ENCODE measurements at places on chromosomes 2 and 18. TPM values are rescaled to one million over a fixed set of nuclear protein-coding genes. Genes with fewer than 3 reads are reported as not detected.

Gene EVX2
- not detected for total RNA-seq

Gene CENPA
- not detected for total RNA-seq

Gene FEV
- total RNA-seq, result 8.2 TPM

DNA sequence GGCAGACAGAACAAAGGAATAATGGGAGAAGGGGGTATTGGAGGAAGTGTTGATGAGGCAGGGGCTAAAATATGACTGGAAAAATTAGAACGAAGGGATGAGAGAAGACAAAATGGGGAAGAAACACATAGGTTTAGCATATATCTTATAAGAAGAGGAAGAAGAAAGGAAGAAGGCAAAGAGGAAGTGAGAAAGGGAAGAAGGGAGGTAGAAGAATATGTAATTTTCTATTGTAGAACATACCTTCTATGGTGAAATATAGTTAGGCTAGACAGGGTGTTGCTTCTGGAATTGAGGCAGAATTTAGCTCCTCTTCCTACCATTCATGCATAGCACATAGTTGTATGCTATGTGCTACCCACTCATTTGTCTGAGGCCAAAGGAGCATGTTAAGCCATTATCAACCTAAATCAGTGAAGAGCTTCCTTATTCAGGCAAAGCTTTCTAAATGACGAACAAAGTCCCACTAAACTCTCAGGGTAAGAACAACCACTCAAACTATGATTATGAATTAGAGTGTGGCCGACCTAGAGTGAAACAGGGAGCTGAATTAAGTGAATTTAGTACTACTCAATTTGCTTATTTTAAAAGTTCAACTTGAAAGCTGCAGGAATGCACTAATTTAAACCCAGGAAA lies 180.9 kb upstream of the GALNT5 start:
- no peaks in the 10 kb centered on the region for H3K36me3 ChIP-seq

GRCh38 chr18:62339106-62339988 lies 14.2 kb downstream of the TNFRSF11A start:
- no peaks in the 10 kb centered on the region for H3K36me3 ChIP-seq
- no peak overlapping the region for H3K4me3 ChIP-seq
- H3K27me3 ChIP-seq, result no peaks in the 10 kb centered on the region
- H3K4me1 ChIP-seq, result no peaks in the 10 kb centered on the region
- peak overlapping the region; percentile 23 for H3K27ac ChIP-seq

DNA sequence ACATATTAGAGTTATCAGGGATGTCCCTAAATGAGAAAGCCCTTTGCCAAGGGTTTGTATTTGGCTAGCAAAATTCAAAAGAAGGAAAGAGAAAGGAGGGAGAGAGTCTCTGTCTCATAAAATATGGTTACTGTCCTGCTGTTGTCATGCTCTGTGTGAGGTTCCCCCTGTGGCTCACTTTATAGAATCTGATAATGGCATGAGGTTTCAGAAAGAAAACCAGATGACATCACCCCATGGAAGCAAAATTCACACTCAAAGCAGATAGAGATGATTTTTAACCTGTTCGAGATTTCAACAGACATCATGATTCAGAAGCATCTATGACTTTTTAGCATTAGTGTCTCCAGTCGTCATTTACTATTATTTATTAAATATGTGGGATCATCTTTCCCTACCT lies 165.0 kb upstream of the SESTD1 start:
- no peaks in the 10 kb centered on the region for H3K27me3 ChIP-seq
- no peaks in the 10 kb centered on the region for H3K4me1 ChIP-seq
- H3K36me3 ChIP-seq, result no peaks in the 10 kb centered on the region

DNA sequence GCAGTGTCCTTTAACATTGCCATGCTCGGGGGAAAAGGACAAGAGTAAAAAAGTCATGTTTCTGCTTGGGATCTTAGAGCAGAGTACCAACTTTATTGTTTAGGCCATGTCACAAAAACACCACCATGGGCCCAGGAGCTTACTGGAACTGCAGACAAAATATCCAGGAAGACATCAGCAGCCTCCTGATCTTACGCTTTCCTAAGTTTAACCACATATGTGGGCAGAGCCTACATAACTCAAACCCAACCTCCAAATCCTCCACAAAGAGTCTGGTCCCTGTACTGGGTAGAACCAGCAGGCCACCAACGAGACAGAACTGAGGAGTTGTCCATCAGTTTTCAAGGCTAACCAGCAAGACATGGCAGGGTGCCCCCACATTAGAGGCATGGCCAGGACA lies 10.3 kb downstream of the GALNT14 start:
- H3K27ac ChIP-seq, result no peak overlapping the region

- no peak overlapping the region for H3K27ac ChIP-seq
- no peaks in the 10 kb centered on the region for H3K4me1 ChIP-seq
- H3K36me3 ChIP-seq, result no peaks in the 10 kb centered on the region
- H3K4me3 ChIP-seq, result no peak overlapping the region
- no peak for DNase-seq
- no peaks in the 10 kb centered on the region for H3K27me3 ChIP-seq
These were observed 246.0 kb downstream of the CLIP4 start for GRCh38 chr2:29361231-29361630.

DNA sequence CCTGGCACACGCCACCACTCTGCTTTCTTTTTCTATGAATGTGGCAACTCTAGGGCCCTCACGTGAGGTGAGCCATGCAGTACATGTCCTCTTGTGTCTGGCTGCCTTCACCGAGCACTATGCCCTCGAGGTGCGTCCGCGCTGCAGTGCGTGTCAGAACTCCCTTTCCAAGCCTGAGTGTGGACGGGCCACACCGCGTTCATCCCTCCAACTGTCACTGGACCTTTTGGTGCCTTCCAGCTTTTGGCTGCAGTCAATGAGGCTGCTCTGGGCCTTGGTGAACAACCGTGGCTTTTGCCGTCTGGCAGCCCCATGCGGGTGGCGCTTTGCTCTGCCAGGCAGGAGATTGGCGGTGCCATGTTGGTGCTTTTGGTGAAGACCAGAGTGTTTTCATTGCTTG lies 74.0 kb downstream of the TSHZ1 start:
- H3K4me3 ChIP-seq, result no peak overlapping the region
- H3K27me3 ChIP-seq, result no peaks in the 10 kb centered on the region
- H3K27ac ChIP-seq, result no peak overlapping the region
- peaks cover 13% of the 10 kb centered on the region for H3K4me1 ChIP-seq
- no peak for DNase-seq
- no peaks in the 10 kb centered on the region for H3K36me3 ChIP-seq

GRCh38 chr2:235949567-235950472 lies 218.4 kb downstream of the GBX2 start:
- no peaks in the 10 kb centered on the region for H3K4me1 ChIP-seq
- no peak overlapping the region for H3K4me3 ChIP-seq
- no peak overlapping the region for H3K27ac ChIP-seq
- no peaks in the 10 kb centered on the region for H3K36me3 ChIP-seq
- DNase-seq, result no peak

DNA sequence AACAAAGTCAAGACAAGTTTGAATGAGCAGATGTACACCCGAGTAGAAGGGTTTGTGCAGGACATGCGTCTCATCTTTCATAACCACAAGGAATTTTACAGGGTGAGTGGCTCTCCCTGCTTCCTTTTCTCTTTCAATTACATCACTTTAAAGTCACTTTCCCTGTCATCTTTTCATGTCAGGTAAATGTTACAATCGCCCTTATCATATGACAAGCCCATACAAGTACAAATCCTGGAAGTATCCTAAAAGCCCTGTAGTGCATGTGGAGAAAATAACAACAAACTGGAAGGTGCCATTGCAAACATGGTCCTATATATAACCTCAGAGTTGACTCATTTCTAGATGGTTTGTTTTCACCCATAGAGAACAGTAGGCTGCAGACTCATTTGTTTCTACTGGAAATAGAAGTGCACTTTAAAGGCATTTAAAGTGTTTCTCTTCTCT lies 126.0 kb downstream of the SP100 start:
- H3K27me3 ChIP-seq, result no peaks in the 10 kb centered on the region
- DNase-seq, result no peak
- H3K4me3 ChIP-seq, result no peak overlapping the region
- no peak overlapping the region for H3K27ac ChIP-seq

DNA sequence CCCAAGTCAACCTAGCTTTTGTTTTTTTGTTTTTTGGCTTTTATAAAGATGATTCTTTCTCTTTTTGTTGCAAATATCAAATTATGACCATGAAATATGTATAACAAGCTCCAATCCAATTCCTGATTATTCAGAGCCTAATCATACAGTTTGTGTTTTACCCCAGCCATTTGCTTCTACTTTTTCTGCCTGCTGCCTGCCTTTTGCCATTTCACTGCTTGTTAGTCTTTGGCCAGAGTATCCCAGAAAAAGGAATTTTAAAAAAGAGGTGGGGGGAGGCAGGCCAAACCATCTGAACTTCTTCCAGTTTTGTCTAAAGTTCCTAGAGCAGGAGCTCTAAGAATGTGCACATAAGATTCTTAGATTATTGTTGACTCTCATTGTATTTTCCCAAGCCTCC lies 211.9 kb upstream of the VRK2 start:
- no peaks in the 10 kb centered on the region for H3K27me3 ChIP-seq
- H3K4me3 ChIP-seq, result no peak overlapping the region
- no peak overlapping the region for H3K27ac ChIP-seq
- DNase-seq, result no peak
- H3K36me3 ChIP-seq, result no peaks in the 10 kb centered on the region
- no peaks in the 10 kb centered on the region for H3K4me1 ChIP-seq

DNA sequence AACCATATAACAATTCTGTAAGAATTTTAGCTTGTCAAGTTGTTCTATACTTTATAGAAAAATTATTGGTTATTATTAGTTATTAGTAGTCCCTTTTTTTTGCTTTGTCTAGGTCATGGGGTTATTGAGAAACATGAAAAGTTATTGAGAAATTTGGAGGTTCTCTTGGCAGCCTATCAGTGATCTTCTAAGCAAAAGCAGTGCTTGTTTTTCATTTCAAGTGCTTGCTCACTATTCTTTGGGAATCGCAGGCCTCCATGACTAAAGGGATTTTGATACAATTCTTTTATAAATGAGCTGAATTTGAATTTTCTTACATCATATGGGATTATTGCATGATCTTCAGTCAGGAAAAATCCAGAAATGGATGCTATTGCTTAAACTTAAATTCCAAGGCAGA lies 25.8 kb downstream of the PLEKHA3 start:
- H3K27ac ChIP-seq, result no peak overlapping the region
- H3K36me3 ChIP-seq, result no peaks in the 10 kb centered on the region
- no peaks in the 10 kb centered on the region for H3K4me1 ChIP-seq
- no peak overlapping the region for H3K4me3 ChIP-seq
- DNase-seq, result no peak
